ENCODE measurements at places on chromosomes 6 and 20.

GRCh38 chr20:36924167-36925045, 27.1 kb downstream of the SAMHD1 start:
- no peak for DNase-seq

DNA sequence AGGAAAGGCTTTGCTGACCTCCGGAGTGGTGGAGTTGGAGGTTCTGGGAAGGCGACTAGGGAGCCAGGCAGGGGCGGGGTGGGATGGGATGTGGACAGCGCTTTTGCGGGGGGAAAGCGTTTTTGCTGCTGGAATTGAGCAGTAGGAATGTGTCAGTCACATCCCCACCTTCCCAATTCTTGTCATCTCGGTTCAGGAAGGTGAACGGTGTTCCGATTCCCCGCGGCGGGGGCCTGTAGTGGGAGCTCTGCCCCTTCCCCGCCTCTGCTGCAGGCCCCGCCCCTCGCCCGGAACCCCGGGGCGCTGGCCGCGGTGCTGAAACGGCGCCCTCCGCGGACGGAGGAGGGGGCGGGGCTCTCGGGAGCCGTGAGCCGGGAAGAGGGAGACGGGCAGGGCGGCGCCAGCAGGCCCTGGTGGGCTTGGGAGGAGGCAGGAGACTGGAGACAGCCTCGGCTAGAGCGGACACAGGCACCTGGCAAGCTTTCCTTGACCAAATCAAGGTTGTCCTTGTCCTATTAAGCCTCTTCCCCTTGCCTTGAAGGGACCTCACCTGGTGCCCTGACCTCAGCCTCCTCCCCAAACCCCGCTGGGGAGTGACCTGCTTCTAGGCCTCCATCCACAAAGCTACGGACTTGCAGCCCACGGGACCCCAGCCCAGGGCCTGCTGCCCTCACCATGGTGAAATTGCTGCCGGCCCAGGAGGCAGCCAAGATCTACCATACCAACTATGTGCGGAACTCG, at the start of gene LHFPL5:
Gene LHFPL5, plus strand, starts transcription at position 357 of the 741 bp plus-strand sequence. Its CDS starts 319 bp downstream, at position 676.
- DNase-seq, result no peak

- DNase-seq, result no peak
These were observed 37.8 kb downstream of the SLC2A12 start for GRCh38 chr6:134014588-134015137.

DNA sequence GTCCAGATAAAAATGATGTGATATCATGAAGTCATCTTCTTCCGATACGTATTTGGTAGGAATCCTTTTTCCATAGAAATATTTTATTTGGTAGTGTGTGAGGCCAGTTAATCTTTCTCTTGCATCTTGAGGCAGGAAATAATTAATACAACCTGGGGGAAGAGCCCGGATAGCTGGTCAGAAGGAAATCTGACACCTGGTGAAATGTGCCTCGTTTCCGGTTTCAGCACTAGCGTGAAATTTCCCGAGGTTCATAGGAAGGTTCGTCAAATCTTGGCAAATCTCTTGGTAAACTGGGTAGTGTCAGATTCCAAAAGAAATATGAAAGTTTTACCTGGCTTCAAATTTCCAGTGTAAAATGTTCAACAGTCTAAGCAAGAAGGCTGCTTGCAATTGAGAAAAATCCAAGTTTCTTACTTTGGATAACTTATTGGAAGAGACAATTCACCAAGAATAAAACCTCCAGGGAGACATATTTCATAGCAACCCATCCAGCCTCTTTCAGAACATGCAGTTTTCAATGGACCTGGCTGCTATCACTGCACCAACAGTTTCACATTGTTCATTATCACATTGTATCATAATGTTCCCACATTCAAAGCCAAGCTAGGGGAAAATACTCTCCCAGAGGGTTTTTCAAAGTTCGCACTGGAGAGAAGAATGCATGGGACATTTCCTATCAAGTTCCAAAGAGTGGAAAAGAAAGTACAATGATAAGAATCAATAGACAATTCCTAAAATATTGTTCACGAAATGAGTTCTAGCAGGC, 454.5 kb upstream of the CITED2 start:
- no peak for DNase-seq

GRCh38 chr6:4504700-4505099, 271.5 kb upstream of the CDYL start:
- no peak for DNase-seq

- DNase-seq, result no peak
These were observed 4.5 kb downstream of the FOXO3 start for GRCh38 chr6:108565091-108565766.

- DNase-seq, result no peak
These were observed 77.1 kb downstream of the TRAM2 start for GRCh38 chr6:52499681-52500236.

DNA sequence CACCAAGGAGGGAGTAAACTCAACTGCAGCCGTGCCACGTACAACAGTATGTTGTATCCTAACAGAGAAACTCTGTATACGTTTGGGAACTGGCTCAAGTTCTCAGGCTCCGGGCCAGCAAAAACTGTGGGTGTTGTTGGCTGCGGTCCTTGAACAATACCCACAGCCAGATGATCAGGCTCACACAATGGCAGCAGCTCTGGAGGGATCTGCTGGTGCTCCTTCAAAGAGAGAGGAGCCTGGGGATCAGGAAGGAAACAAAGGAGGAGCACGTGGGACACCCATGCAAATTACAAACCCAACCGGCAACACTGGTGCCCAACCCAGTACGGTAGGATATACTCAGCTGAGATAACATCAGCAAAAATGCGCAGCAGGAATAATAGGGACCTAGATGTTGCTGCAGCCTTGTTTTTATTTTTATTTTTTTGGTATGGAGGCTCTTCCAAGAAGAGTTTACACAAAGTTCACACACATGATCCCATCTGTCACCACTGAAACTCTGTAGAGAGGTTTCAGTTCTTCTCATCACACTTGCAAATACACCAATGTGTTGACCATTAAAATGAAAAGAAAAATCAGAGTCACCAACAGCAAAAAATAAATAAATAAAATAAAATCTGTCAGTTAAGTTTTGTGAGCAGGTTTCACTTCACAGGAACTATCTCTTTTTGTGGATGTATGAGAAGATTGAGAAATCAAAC, 41.2 kb upstream of the PDE10A start:
- no peak for DNase-seq

Data from stimulated activated CD4-positive, alpha-beta T cell treated with anti-CD3 and anti-CD28 coated beads, TNF-alpha, amount 100 ng/mL, for 4 hours (primary cell).